Endothelial cell (in vitro differentiated cells): ENCODE measurements at places on chromosomes 6 and 20. TPM values are rescaled to one million over a fixed set of nuclear protein-coding genes. Genes with fewer than 3 reads are reported as not detected.

Gene TRIM10
- total RNA-seq: not detected

DNA sequence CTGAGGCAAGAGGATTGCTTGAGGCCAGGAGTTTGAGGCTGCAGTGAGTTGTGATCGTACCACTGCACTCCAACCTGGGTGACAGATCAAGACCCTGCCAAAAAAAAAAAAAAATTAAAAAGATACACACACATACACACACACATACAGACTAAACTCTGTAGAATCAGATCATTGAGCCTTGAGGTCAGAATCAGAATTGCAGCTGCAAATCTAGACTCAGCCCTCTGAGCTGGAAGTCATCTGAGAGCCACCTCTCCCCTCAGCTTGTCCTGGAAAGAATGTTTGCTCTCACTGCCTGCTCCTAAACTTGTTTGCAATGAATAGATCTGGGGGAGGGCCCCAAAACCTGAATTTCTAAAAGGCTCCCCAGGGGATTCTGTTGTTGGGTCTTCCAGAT is 41.4 kb upstream of the ANGPT4 start:
- peaks cover 13% of the 10 kb centered on the region for H3K4me1 ChIP-seq
- no peak overlapping the region for H3K4me3 ChIP-seq
- no peaks in the 10 kb centered on the region for H3K27me3 ChIP-seq

DNA sequence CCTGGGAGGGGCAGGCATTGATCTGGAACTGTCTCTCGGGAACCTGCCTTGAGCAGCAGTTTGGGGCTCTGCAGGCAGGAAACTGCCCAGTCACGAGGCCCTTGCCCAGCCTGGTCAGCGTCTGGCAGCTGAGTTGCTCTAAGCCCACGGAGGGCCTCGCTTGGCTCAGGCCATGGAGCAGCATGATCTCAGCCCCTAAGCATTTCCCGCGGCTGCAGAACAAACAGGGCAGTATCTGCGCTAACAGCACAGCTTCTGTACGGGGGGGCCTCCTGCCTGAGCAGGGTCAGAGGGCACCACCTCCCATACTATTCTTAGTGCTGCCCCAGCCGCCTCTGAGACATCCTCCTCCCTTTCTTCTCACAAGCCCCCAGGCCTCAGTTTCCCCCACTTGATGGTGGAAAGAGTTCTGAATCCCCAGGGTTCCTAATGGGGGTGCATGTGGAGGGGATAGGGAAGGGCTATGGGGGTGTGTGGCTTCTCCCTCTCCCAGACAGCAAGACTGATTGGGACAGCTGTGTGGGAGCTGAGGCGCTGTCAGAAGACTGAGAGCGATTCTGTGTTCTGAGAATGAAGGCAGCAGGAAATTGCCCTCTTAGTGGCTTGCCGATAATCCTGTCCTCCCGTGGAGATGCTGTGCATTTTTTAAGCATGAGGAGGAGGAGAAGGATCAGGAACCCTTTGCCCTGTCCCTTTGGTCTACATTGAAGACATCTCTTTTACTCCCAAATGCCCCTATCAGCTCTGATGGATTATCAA is 46.4 kb downstream of the MOCS1 start:
- peak; percentile 34 for DNase-seq
- no peak overlapping the region for H3K4me3 ChIP-seq
- H3K27me3 ChIP-seq: peaks cover 12% of the 10 kb centered on the region
- no peaks in the 10 kb centered on the region for H3K4me1 ChIP-seq

DNA sequence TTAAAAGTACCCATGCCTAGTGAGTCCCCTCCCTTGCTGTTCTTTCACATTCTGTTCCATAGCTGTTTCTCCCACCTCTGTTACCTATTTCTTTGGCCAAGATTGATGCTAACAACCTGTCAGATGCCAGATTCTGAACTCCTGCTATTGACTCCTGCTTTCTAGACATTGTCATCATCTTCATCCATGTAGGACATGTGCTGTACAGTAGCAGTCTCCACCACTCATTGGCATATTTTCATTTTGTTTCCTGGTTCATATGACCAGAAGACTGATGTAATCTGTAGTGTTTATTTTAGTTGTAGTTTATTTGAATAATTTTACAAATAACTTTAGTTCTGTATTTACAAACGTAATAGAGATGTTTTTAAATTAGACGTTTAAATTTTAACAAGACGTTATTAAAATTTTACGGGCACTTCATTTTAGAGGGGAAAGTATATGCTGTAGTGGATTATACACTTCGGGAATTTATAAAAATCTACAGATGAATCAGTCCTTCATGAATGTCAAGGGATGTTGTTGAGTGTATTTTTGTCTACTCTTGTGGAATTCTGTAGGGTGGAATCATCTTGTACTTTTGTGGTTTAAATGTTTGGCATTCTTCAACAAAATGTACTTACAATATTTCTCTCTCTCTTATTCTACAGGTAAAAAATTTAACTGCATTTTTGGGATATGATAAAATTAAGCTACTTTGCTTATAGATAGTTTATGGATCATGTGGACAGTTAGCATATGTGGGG is 34.1 kb downstream of the TRMT11 start:
- H3K4me3 ChIP-seq: no peak overlapping the region
- no peaks in the 10 kb centered on the region for H3K4me1 ChIP-seq
- H3K27ac ChIP-seq: no peak overlapping the region
- H3K36me3 ChIP-seq: peaks cover 7% of the 10 kb centered on the region

Gene DLL1
- 59.5 TPM for total RNA-seq

DNA sequence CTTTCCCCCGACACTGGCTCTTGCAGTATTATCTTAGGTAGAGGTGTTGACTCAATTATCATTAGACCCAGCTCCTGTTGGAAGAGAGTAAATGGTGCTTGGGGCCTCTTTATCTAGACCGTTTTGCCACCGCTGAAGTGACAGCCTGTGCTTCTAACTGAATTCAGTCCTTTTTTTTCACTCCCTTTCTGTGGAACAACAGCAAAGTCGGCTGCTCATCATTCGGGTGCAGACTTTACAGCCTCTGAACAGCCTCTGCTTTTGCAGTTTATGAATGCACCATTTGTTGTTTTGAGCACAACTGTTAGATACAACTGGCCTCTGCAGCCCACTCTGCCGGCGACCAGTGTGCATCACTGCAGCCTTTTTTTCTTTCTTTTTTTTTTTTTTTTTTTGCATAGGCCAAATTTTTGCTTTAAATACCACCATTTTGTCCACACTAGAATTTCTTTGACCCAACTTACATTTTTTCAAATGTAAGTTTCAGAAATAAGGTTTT is 35.8 kb downstream of the RREB1 start:
- peaks cover 55% of the 10 kb centered on the region for H3K4me1 ChIP-seq
- no peak overlapping the region for H3K4me3 ChIP-seq
- H3K27ac ChIP-seq: no peak overlapping the region
- no peaks in the 10 kb centered on the region for H3K36me3 ChIP-seq

DNA sequence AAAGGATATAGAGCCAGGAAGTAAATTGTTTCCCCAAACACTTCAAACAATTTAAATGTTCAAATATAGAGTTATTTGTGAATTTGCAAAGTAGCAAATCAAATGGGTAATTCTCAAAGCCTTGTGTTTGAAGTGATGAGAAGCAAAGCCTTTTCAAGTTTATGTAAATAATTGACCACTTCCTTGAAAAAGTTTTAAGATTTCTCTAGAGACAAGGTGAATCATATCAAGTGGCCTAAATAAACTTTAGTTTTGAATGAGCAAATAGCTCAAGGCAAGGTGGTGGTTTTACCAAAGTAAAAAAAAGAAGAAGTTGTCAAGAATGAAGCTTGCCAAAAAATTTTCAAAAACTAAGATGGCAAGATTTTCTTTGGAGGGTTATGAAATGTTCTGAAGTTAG is 42.6 kb upstream of the IFNGR1 start:
- H3K27ac ChIP-seq: no peak overlapping the region
- H3K27me3 ChIP-seq: peaks cover 2% of the 10 kb centered on the region
- DNase-seq: no peak
- no peaks in the 10 kb centered on the region for H3K36me3 ChIP-seq
- H3K4me1 ChIP-seq: peaks cover 3% of the 10 kb centered on the region
- no peak overlapping the region for H3K4me3 ChIP-seq

- peaks cover 1% of the 10 kb centered on the region for H3K27me3 ChIP-seq
- H3K27ac ChIP-seq: no peak overlapping the region
- DNase-seq: no peak
- no peaks in the 10 kb centered on the region for H3K36me3 ChIP-seq
- H3K4me3 ChIP-seq: no peak overlapping the region
- H3K4me1 ChIP-seq: peaks cover 9% of the 10 kb centered on the region
These were observed 95.1 kb upstream of the TMEM170B start for GRCh38 chr6:11442495-11442894.
